ENCODE measurements at places on chromosomes 16 and 17.

- DNase-seq, result no peak
These were observed 94.2 kb downstream of the AIPL1 start for GRCh38 chr17:6340708-6341107.

GRCh38 chr16:83420206-83420760 lies 387.5 kb upstream of the HSBP1 start:
- no peak for DNase-seq

DNA sequence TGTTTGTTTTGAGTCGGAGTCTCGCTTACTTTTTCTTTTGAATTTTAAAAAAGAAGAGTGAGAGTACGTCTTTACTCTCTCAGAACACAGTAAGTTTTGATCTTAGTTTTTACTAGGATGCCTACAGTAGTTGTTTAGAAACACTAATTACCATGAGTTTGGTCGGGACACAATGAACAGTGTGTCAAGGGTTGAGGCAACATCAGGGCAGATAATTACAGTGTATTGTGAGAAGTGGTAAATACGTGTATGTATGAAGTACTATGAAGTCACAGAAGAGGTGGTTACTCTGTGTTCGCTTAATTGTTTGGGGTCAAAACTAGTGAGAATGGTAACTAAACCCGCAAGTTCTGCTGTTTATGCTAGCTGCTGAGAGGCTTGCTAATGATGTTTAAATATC lies 18.2 kb downstream of the PAFAH1B1 start:
- DNase-seq, result no peak

- no peak for DNase-seq
These were observed 14.3 kb upstream of the NAT9 start for GRCh38 chr17:74790161-74791058.

- no peak for DNase-seq
These were observed 13.0 kb downstream of the CDH13 start for GRCh38 chr16:82639666-82640336.

Measured in BJ (cell line).